ENCODE measurements at places on chromosomes 7 and 10. TPM values are rescaled to one million over a fixed set of nuclear protein-coding genes. Genes with fewer than 3 reads are reported as not detected.

Gene UTF1
- total RNA-seq: not detected

Gene OR2A5
- total RNA-seq: not detected

Gene PDE6C
- not detected for total RNA-seq

Gene BUD23
- total RNA-seq: 70.1 TPM

GRCh38 chr7:93231259-93231658, 907 bp upstream of the VPS50 start:
- no peak for DNase-seq

- DNase-seq: no peak
Observed at GRCh38 chr7:51645255-51645654, 328.6 kb upstream of the COBL start.

GRCh38 chr10:19845503-19846368, 29.5 kb downstream of the PLXDC2 start:
- no peak for DNase-seq
